Activated CD4-positive, CD25-positive, alpha-beta regulatory T cell treated with anti-CD3 and anti-CD28 coated beads, Interleukin-2, amount 50 U/mL, for 16 hours (primary cell): ENCODE measurements at places on chromosomes 4 and X.

GRCh38 chrX:154040863-154041262, 21.2 kb upstream of the IRAK1 start:
- DNase-seq, result no peak

DNA sequence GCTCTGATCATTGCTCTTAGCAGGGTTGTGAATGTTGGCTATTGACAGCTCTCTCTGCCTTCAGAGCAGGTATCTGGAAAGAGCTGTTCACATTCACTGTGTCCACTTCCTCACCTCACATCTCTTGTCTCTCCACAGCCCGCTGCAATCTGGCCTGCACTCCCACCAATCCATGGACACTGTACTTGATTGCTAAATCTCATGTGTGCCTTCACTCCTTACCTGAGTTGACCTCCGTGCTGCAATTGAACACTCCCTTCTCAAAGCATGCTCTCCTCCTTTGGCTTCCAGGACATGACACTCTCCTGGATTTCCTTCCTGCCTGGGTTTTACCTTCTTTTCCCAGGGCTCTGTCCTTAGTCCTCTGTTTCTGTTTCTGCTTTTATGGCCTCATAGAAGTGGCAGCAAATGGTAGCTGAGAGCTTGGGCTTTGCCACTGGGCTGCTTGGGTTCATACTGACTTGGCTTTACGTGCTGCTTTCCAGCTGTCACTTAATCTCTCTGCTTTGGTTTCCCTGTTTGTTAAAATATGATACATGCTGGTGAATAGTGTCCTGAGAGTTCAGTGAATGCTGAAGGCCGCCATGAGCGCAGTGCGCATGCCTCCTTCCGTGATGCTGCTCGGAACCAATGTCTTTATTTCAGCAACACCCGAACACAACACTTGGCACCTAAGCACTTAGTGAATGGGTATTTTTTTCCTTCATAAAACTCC, 29.5 kb downstream of the DCUN1D4 start:
- no peak for DNase-seq

DNA sequence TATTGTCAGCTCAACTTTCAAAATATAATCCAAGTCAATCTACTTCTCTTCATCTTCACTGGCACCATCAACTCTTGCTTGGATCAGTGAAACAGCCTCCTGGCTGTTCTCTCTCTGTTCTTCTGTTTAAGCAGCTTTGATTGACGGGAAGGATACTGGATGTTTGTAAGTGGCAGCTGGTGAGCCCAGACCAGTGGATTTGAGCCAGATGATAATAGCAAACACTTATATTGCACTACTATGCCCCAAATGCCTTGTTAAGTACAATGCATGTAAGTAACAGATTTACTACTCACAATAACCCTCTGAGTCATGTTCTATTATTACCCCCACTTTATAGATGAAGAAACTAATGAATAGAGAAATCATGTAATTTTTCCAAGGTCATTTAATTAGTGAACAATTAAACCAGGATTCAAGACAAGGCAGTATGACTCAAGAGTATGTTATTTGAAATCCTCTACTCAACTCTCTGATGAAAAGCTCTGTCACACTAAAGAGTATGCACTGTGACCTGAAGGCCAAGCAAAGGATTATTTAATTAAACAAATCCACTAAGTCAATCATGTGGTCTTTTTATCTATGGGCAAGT, 44.8 kb downstream of the SPANXN3 start:
- no peak for DNase-seq

DNA sequence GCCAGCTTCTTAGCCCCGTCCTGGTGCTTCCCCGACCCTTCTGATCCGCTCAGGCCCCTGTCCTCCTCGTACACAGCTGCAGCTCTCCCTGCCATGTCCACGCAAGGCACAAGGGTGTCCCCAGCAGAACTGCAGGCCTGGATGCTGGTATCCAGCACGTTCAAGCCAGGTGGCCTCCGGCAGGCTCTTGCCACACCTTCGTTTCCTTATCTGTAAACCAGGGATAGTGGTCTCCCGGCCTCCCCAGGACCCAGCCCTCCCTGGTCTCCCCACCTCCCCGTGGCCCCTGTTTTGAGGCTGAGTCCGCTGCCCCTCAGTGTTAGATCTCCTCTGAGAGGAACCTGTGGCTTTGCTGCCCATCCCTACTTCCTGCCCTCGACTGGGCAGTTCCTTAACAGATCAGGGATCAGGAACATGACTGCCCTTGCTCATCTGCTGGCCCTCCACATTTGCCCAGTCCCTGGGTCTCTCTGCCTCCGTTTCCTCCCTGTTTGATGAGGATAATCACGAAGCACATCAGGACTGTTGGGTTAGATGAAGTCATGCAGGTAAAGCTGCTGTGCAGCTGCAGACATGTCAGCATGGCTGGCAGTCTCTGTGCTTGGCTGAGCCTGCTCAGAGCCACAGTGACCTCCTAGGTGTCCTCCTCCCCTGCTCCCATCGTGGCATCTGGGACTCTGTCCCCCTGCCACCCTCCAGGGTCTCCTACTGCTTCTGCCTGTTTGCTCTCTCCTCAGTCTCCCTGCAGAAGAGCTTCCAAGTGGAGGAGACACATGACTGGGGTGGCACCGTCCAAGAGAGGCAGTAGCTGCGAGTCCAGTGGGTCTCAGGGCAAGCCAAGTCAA, 32.9 kb downstream of the PIGG start:
- no peak for DNase-seq

DNA sequence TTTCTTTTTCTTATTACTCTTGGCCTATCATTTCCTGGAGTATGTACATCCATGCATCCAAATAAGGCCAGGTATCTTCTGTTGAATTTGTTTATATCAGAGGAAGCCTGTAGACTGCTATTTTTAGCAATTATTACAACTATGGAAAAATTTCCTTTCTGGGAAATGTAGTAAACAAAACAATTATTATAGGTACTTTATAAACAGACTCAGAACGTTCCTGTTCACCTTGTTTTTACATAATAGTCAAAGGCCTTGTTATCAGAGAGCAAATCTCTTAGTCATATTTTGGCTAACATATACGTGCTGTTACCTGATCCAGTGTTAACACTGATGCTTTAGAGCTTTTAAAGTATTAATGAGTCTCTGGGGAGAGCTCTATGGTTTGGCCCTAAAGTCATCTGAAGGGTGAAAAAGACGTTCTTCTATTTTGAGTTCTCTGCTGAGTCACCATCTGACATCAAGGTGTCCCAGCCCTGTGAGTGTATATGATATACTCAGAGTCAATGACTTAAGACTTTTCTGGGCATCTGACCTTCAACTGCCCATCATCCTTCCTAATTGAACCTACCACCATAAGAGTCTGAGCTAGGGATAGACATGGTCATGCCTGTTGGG, 7.3 kb downstream of the SPARCL1 start:
- DNase-seq, result no peak

GRCh38 chr4:123043793-123044425, 121.5 kb upstream of the NUDT6 start:
- no peak for DNase-seq

GRCh38 chr4:173365359-173365996, 5.3 kb upstream of the SAP30 start:
- DNase-seq, result no peak

- no peak for DNase-seq
Observed at GRCh38 chr4:105130945-105131344, 15.7 kb upstream of the TET2 start.

DNA sequence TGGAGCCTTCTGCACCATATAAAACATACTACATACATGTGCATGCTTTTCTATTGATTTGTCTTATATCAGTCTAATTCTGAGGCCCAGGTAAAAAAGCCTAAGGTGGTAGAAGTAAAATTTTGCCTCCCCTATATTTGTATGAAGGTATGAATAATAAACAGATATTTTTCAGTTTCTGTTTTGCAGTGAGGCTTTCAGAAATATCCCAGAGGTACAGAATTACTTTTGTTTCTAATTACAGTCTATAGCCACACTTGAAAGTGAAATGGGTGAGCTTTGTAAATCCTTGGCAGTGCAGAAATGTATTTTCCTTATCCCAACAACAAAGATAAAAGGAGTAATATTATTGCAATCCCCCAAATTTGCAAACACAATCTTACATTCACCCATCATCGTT, 59.5 kb downstream of the DDX60 start:
- no peak for DNase-seq

DNA sequence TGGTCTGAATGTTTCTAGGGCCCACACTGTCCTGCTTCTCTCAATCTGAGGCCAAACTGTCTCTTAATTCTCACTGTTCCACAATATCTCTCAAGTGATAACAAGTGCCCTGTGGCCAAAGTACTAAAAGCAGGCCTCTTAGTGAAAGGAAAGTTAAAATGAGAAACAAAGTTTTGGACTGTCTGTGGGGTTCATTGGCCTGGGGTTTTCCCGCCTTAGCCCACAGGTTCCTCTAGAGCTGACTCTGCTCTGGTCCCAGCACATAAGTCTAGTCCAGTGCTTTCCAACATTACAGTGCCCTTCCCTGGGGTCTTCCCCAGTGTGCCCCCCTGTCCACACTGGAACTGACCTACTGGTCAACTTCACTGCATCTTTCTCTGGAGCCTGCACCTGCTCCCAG, 6.3 kb downstream of the MAGEB1 start:
- DNase-seq, result no peak

DNA sequence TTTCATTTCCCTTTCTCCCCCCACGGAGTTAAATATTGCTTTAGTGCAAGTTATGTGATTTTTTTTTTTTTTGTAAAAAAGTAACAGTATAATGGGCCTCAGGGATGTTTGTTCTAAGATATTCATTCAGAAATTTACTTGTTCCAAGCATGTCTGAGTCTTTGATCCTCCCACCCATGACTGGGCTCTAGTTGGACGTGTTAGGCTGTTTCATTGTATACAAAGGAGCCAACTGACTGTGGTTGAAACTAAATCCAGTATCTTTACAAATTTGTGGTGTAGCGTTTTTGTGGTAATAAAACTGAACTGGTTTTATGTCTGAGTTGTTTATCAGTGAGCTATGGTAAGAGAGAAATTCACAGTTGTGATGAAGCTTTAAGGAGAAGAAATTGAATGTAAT, 74.1 kb downstream of the DOCK11 start:
- DNase-seq, result no peak

DNA sequence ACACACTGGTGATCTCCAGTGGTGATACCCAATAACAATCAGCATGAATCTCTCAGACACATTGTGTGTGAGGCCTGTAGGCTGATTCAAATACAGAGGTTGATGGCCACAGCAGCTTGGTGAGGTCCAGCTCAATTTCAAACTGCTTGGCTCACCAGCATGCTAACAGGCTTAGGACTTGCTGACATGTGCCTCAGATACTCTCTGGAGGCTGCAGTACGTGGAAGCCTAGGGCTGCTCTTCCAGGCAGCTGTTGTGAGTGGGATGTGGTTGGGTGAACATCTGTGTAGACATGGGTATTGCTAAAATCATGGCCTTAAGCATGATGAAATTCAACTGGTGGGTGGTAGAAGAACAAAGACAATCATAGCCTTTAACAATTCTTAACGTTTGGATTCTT, 4.3 kb downstream of the CXCL9 start:
- DNase-seq, result no peak

GRCh38 chr4:70556856-70557255, 35.2 kb upstream of the AMBN start:
- no peak for DNase-seq

- DNase-seq, result no peak
Observed at GRCh38 chr4:67204441-67204840, 340.9 kb downstream of the CENPC start.

DNA sequence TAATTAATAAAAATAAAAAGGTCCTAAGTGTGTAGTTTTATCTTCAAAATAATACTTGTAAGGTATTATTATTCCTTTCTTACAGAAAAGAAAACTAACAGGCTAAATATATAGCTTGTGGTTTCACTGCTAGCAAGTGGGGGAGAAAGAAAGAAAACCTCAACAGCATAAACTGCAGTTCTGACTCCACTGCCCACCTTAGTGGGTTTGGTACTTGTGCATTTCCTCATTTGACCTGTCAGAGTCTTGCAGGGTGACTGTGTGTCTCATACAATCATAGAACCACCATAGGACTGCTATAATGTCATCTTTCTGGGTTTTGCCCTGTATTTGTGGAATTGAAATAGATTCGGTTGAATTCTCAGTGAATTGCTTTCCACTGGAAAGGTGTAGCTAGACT, 94.7 kb upstream of the PUDP start:
- no peak for DNase-seq

DNA sequence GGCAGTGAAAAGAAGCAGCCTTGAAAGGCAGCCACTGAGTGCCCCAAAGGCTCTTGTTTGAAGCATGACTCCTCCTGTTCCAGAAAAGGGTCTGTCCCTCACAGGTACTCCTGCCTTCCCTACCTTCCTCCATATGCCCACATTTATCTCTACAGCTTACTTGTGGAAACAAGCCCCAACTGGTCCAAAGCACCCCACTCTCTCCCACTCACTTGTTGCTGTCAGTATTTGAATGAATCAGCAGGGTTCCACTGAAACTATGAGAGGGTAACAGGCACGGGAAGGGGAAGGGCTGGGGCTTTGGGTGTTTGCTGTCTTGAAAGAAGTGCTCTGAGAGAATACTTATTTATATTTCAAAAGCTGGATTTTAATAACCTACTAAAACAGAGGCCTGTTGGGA, 34.9 kb downstream of the GPR143 start:
- no peak for DNase-seq

DNA sequence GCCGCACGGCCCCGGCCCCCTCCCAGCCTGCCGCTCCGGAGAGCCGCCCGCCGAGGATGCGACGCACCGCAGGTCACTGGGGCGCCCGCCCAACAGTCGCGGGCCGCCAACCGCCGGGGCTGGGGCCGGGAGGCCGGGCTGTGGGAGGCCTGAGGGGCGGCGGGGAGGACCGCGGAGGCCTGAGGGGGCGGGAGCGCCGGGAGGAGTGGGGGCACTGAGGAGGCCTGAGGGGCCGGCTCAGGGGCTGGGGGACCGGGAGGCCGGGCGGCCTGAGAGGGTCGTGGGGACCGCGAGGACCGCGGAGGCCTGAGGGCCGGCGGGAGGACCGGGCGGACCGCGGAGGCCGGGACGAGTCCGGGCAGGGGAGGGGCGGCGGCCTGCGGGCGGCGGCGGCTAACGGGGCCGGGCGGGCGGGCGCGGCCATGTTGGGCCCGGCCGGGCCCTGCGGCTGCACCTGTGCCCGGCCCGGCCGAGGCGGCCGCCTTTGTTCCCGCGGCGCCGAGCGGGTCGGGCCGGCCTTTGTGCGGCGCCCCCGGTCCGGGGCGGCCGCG, 353 bp downstream of the NSD2 start:
- no peak for DNase-seq

GRCh38 chrX:41589634-41590270, 99.0 kb upstream of the GPR34 start:
- no peak for DNase-seq

- no peak for DNase-seq
Observed at GRCh38 chr4:90234916-90235547, 107.8 kb downstream of the CCSER1 start.
